Smooth muscle cell of bladder (primary cell): ENCODE measurements at places on chromosomes 4 and X. TPM values are rescaled to one million over a fixed set of nuclear protein-coding genes. Genes with fewer than 3 reads are reported as not detected.

The LRIT3 gene
- total RNA-seq: under 0.01 TPM in 1 of 2 replicates, not detected in the other

The HERC6 gene
- 3.0 and 3.8 TPM in 2 replicates for total RNA-seq

The SLC38A5 gene
- 23.3 and 40.4 TPM in 2 replicates for total RNA-seq

The UGT2B10 gene
- not detected in 2 replicates for total RNA-seq

The LGI2 gene
- under 0.01 TPM in 1 of 2 replicates, not detected in the other for total RNA-seq

The AREG gene
- 5.7 TPM in 1 of 2 replicates, not detected in the other for total RNA-seq

The REPS2 gene
- total RNA-seq: 0.09 and 0.14 TPM in 2 replicates

The EPGN gene
- 0.85 and 4.8 TPM in 2 replicates for total RNA-seq

The WDR19 gene
- 27.9 and 31.2 TPM in 2 replicates for total RNA-seq

The MUC7 gene
- not detected in 2 replicates for total RNA-seq

The GNRHR gene
- not detected in 2 replicates for total RNA-seq

The SLC9A7 gene
- 36.0 and 42.2 TPM in 2 replicates for total RNA-seq

The GLRA2 gene
- not detected in 2 replicates for total RNA-seq

The FREM3 gene
- under 0.01 TPM in 1 of 2 replicates, not detected in the other for total RNA-seq

The STPG2 gene
- total RNA-seq: 0.09 and 0.14 TPM in 2 replicates

The MAGEE2 gene
- total RNA-seq: not detected in 2 replicates

The AGTR2 gene
- not detected in 2 replicates for total RNA-seq
